ENCODE measurements at places on chromosomes 6 and 20.

- no peak for DNase-seq
Observed at GRCh38 chr6:3454273-3455010, 2.4 kb downstream of the SLC22A23 start.

GRCh38 chr6:3577517-3577916 is 120.7 kb upstream of the SLC22A23 start:
- no peak for DNase-seq

DNA sequence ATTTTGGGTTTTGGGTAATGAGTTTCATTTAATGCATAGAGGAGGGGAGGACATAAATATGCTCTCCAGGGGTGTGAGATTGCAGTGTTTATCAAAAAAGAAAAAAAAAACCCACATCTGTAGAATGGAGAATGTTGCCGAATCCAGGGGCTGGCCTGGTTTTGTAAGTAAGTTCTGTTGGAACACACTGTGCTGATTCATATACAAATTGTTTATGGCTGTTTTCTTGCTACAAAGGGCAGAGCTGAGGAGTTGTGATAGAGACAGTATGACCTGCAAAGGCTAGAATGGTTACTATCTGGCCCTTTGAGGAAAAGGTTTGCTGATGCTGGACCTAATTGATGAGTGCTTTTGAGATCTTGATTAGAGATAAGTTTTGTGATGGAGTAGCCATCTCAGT is 30.4 kb downstream of the SCAF8 start:
- DNase-seq = no peak

- no peak for DNase-seq
Observed at GRCh38 chr6:142827369-142827768, 117.6 kb downstream of the HIVEP2 start.

DNA sequence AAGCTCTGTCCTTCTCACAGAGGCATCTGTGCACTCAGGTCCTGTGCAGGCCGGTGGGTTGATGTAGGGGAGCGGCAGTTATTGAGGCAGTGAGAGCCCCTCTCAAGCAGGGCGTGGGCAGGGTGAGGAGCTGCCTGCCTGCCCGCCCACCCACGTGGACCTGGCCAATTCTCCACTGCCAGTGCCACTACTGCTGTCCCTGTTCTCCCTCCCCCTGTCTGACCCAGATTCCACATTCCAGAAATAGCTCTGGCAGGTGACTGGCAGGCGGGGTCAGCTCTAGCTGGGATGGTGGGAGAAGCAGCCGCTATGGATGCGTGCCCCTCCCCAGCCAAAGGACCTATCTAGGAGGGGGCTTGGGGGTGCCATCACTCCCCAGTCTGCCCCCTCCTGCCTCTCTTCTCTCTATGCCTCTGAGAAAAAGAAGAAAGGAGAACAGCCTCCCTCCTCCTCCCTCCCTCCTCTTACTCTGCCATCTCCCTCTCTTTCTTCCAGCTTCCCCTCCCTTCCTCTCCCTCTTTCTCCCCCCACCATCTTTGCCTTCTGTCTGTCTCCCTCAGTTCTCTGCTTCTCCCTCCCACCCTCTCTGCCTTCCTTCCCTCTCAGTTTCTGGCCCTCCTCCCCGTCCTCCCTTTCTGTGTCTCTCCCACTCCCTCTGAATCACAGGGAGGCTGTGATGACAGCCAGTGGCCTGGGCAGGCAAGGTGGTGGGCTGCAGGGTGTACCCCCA is 86.5 kb upstream of the MYL9 start:
- no peak for DNase-seq

- DNase-seq = no peak
Observed at GRCh38 chr6:167270499-167271311, 20.4 kb upstream of the UNC93A start.

DNA sequence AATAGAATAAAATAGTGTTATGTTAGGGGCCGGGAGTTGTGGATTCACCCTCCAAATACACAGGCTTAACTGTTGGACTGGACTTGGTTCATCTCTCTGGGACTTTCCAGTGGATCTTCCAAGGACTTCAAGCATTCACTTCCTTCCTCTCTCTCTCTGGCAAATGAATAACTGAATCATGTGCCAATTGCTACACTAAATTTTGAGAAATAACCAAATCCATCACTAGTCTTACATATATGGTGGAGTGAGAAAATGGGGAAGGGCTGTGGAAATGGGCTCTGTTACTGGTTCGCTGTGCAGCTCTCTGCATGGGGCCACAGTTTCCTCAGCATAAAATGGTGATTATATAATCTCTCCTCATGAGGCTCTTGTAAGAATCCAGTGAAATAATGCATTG is 6.8 kb upstream of the KIAA1755 start:
- DNase-seq = peak; percentile 46

DNA sequence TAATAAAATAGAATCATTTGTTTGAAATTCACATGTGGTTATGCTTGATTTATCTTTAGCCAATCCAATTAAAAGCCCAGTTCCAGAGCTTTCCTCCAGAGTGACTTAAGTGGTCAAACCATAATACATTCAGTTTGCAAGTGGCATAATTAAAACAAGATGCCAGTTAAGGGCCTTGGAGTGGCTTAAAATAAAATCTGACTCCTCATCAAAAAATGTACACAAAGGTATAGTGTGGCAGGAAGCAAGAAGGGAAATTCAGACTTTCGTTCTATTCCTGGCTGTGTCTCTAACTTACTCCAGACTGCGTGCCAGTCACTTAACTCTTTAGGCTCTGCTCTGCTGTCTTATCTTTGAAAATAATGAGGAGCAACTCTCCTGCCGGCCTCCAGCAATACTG is 251.3 kb upstream of the PRND start:
- no peak for DNase-seq

DNA sequence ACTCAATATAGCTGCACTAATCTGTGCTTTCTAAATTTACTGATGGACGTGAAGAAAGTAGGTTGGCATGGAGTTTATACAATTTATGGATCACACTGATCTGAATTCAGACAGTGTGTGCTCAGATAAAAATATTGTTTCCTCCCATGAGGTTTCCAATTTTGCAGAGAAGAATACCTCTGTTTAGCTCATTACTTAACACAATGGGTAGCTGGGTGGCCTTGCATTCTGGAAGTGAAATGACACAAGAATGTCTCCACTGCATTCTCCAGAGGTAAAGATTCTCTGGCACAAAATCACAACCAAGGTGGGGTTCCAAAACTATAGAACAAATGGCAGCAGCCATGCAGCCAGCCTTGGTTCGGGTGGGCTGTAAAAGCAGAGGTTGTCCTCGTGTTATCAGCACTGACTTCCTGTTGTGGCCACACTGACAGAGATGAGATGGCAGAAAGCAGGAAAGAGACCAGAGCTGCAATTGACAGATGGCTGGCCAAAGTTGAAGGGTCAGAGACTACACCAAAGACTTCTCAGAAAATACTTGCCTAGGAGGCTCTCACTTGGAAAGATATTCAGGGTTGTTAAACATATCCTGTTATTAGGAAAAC is 50.2 kb downstream of the HDAC2 start:
- no peak for DNase-seq

DNA sequence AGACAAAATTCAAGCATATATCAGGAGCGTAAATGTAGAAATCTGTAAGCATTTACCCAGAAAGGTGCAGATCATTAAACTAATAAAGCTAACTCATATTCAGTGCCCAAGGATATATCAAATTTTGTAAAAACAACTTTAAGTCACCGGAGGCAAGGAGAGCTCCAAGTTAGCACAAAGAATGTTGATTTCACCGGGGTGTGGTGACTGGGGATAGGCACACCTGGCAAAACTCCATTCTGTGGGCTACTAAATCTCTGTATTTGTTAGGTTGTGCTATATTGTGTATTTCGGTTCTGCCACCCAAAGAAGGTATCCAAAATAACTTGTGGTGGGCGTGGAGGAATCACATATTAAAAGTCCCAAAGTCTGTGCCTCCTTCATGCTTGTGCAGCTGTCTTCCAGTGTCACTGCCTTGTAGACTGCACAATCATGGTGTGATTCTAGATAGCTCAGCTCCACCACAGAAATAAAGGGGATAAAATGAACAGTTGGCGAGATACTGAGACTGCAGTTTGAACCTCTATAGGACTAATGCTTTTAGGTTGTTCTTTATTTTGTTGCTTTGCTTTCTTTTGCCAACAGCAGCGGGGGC is 111.6 kb downstream of the GMDS start:
- no peak for DNase-seq

GRCh38 chr20:49471397-49471796 is 11.1 kb downstream of the KCNB1 start:
- DNase-seq = no peak

Data from forelimb muscle (tissue), 1 donor.